ENCODE measurements at places on chromosomes 5 and 9. TPM values are rescaled to one million over a fixed set of nuclear protein-coding genes. Genes with fewer than 3 reads are reported as not detected.

UNC13B gene
- total RNA-seq: 56.1 TPM

PCA3 gene
- not detected for total RNA-seq

- no peaks in the 10 kb centered on the region for H3K27me3 ChIP-seq
- H3K27ac ChIP-seq: no peak overlapping the region
- no peaks in the 10 kb centered on the region for H3K36me3 ChIP-seq
- no peaks in the 10 kb centered on the region for H3K4me1 ChIP-seq
- H3K4me3 ChIP-seq: no peak overlapping the region
Observed at GRCh38 chr9:16363916-16364315, 506.6 kb downstream of the BNC2 start.

DNA sequence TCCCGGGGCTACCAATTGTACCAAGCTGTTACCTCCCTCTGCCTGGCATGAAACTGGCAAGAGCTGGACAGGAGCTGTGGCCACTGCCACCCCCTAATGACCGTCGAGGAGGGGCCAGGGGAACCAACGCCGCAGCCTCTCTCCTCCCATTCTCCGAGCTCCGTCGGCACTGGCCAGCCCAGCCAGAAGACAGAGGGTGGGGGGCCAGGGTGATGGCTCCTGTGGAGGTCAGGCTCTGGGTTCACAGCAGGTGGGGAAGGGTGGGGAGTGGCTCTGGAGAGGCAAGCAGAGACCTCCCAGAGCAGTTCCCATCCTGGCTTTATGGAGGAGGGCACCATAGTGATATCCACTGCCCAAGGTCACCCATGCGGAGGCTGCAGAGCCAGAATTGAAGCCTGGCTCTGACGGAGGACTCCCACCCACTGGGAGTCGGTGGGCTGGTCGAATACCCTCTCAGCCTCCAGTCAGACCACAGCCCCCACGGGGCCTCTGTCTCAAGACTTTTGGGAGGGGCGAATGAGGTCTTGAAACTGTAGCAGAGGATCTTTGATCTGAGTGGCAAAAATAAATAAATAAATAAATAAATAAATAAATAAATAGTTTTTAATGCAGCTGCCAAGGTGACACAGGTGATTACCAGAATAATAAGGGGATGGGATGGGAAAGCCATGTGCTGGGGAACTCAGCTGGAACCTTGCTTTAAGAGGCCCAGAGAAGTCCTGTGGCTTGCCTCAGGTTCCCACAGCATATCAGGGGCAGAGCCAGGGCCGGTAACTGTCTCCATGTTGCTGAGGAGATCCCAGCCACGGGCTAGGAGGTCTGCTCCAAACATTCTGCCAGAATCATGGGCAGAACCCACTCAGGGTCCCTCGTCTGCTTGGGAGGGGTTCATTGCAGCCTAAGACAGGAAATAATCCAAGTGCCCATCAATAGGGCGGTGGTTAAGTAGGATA lies 42.5 kb upstream of the NEURL1B start:
- no peak overlapping the region for H3K4me3 ChIP-seq
- no peaks in the 10 kb centered on the region for H3K4me1 ChIP-seq
- no peaks in the 10 kb centered on the region for H3K36me3 ChIP-seq
- DNase-seq: no peak
- no peaks in the 10 kb centered on the region for H3K27me3 ChIP-seq

GRCh38 chr5:36629729-36630128 lies 23.3 kb downstream of the SLC1A3 start:
- no peak overlapping the region for H3K4me3 ChIP-seq
- H3K27me3 ChIP-seq: no peaks in the 10 kb centered on the region
- no peak overlapping the region for H3K27ac ChIP-seq
- DNase-seq: no peak

DNA sequence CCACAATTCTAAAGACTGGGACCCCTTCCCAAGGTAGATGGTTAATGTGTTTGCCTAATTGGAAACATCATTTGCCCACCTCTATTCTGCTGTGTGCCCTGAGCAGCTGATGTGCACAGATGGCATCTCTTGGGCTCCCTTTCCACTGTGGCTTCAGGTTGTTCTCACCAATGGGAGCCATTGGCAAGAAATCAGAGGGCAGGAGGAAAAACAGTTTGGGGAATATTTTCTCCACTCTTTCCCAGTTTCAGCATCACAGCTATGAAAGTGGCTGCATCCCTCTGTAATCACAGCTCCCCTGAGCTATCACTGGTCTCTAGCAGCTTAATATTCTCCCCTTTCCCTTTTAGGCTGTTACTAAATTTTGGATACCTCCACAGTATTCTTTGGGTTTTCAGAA lies 911.6 kb upstream of the SEMA6A start:
- DNase-seq: no peak
- no peak overlapping the region for H3K4me3 ChIP-seq
- H3K27me3 ChIP-seq: no peaks in the 10 kb centered on the region

DNA sequence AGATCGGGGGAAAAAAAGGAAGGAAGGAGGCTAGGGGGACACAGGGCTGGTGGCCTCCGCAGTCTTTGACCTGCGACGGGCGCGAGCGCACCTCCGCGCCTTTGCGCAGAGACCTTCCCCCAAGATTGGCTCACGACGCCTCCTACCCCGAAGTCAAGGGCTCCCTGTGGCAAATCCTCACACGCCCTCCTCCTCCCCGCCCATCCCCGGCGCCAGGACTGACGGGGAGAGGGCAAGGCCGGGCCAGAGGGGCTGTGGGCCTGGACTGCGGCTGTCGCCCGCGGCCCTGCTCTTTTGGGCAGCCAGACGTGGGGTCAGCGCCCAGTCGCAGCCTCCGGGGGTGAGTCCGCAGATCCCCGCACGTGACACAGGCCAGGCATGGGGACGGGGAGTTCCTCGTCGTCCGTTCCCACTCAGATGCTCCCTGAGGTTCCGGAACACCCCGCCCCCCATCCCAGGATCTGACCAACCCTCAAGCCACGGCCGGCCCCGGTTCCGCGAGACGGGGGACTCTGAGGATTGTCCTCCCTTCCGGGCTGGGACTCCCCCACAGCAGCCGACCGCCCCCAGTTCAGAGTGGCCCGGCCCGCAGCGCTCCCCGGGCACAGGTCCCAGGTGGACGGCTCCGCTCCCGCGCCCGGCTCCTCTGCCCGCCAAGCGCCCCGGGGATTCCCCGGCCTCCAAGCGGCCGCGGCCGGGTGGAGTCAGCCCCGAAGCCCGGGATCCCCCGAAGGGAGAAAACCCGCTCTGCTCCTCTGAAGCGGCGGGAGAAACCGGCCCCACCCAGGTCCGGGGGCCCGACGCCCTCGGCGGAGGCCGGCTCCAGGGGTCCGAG lies 543 bp upstream of the ANKRD33B start:
- H3K4me1 ChIP-seq: no peaks in the 10 kb centered on the region
- peaks cover 35% of the 10 kb centered on the region for H3K27me3 ChIP-seq
- peak overlapping the region; percentile 66 for H3K27ac ChIP-seq
- DNase-seq: peak; percentile 48
- H3K4me3 ChIP-seq: peak overlapping the region; percentile 59

Measured in colonic mucosa (tissue), 4 donors.